ENCODE measurements at places on chromosomes 2 and 18. TPM values are rescaled to one million over a fixed set of nuclear protein-coding genes. Genes with fewer than 3 reads are reported as not detected.

Gene COL3A1
- 223 TPM for total RNA-seq

Gene CCDC88A
- 33.9 TPM for total RNA-seq

Gene PCGF1
- 13.8 TPM for total RNA-seq

Gene UGT1A10
- total RNA-seq: not detected

Gene GALR1
- total RNA-seq: 0.12 TPM

DNA sequence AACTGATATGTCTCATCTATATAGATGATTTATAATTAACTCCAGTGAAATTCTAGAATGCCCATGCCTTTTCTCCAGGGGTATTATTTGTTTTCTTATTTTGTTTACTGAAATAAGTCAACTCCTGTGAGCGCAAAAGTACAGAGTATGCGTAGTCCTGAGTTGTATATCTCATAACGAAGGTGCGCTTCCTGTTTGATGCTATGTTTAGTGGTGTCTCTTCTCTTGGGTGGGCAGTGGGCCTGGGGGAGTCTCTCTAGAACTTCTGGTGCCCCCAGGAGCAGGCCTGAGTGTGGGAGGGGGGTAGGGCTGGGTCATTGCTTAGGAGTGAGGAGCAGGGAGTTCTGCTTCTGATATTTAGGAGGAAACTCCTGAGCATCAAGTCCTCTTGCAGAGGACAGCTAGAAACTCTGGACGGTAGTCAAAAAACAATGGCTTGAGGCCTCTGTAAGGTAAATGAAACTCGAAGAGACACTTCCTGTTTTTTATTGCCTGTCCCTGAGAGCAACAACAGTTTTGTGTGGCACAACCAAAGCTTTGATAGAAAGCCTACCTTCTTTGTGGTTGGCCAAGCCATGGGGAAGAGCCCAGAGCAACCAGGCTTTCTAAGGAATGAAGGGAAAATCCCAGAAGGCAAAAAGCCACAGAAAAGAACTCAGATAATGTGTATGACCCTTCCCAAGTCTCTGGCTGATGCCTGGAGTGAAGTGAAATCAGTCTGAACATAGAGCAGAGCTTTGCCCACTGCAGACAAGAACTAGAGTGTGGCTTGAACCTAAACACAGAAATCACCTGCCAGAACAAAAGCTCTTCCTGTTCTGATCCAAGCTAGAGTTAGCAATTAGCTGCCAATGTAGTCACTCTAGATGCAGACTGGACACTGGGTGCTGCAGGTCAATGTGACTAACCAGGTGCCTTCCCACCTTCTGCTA, 8.5 kb upstream of the SP140L start:
- DNase-seq: no peak

DNA sequence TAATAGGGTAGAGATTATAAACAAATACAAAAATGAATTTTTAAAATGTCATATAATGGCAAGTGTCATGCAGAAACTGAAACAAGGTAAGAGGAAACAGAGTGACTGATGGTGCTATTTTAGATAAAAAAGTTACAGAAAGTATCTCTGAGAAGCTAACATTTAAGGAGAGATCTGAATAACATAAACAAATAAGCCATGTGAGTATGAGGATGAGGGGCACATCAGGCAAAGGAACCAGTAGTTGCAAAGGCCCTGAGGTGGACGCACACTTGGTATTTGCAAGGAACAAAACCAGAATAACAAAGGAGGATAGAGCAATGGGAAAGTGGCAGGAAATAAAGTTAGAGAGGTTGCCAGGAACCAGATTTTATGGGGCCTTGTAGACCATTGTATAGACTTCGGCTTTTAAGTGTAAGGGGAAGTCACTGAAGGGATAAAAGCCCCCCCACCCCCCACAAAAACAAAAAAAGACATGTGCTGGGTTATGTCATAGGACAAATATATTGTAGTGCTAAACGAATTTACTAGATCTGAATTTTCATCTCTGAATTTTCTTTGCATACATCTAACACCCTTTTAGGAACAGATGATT, 159.2 kb downstream of the DTNB start:
- no peak for DNase-seq

GRCh38 chr2:10646153-10646552, 43.6 kb downstream of the NOL10 start:
- DNase-seq: no peak

DNA sequence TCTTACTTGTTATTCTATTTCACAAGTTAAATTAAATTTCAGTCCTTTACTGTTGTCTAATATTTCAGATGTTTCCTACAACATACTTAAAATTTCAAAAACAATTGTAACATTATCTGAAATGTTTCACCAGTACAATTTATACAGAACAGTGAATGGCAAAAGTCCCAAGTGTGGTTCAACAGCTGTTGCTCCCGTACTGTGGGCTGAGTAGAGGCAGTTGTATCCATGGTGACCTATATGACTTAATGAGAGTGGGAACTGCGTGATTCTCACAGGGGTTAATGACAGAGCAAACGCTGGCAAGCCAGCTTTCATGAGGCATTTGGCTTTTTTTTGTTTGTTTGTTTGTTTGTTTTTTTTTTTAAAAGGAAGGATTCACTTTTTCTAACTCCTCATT, 5.3 kb upstream of the PLCL1 start:
- no peak for DNase-seq

GRCh38 chr2:54897420-54898310, 152.6 kb downstream of the RTN4 start:
- DNase-seq: no peak

DNA sequence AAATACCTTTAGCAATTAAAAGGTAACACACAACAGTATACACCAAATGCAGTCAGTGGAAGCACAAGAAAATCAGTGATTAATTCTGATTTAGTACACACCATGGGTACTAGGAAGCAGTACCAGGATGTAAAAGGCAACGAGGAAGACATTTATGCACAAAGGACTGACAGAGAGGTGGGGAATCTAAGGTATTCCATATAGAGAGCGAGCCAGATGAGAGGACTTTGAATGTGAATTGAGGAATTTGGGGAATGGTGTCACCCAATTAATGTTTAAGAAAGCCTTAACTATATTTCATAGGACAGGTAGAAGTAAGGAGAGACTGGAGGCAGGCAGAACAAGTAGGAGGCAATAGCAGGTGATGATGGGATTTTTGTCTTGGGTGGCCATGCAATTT, 11.7 kb downstream of the CPS1 start:
- no peak for DNase-seq

- no peak for DNase-seq
Observed at GRCh38 chr2:162333968-162334367, 10.0 kb upstream of the GCA start.

DNA sequence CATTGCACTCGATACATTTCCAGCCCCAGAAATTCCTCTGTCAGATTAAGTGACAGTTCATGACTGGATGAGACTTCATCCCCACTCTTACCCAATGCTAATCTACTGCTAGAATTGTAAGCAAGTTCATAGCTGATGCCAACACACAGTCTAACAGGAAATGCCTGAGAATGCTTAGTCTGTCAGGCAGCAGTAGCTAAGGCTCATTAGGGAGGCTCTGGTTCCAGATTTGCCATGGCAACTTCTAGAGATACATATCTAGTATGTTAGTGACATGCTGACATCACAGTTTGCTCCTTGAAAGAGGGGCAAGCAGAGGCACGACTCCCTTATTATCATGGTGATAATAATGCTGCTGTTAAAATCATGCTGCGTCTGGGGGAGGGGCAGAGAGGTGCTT, 198.4 kb downstream of the RBM43 start:
- no peak for DNase-seq

GRCh38 chr2:20178249-20178607, 46.7 kb downstream of the SDC1 start:
- DNase-seq: no peak
